Activated CD4-positive, alpha-beta T cell treated with anti-CD3 and anti-CD28 coated beads, Interleukin-2, amount 10 ng/mL, durations not matched to agents 24 days and 14 days (primary cell): ENCODE measurements at places on chromosomes 7 and 10. TPM values are rescaled to one million over a fixed set of nuclear protein-coding genes. Genes with fewer than 3 reads are reported as not detected.

- no peaks in the 10 kb centered on the region for H3K36me3 ChIP-seq
- no peaks in the 10 kb centered on the region for H3K27me3 ChIP-seq
- H3K4me3 ChIP-seq = no peak overlapping the region
- no peak for DNase-seq
These were observed 222.1 kb upstream of the SHH start for GRCh38 chr7:156034397-156034796.

- no peak overlapping the region for H3K4me3 ChIP-seq
- DNase-seq = no peak
- H3K4me1 ChIP-seq = peaks cover 8% of the 10 kb centered on the region
- no peaks in the 10 kb centered on the region for H3K27me3 ChIP-seq
- no peak overlapping the region for H3K27ac ChIP-seq
These were observed 143.2 kb downstream of the SH3PXD2A start for GRCh38 chr10:103712146-103712545.

- H3K36me3 ChIP-seq = no peaks in the 10 kb centered on the region
- no peak overlapping the region for H3K4me3 ChIP-seq
- H3K4me1 ChIP-seq = no peaks in the 10 kb centered on the region
- no peak for DNase-seq
These were observed 23.2 kb downstream of the LYZL2 start for GRCh38 chr10:30606313-30606712.

The PURB gene
- 41.4 and 41.5 TPM in 2 replicates for total RNA-seq

The ZNF679 gene
- not detected in 2 replicates for total RNA-seq

The TCTN3 gene
- total RNA-seq = 42.7 and 44.6 TPM in 2 replicates

The TMEM196 gene
- not detected in 2 replicates for total RNA-seq

The SEMA3C gene
- total RNA-seq = not detected in 2 replicates
